ENCODE measurements at places on chromosomes 2 and 18.

DNA sequence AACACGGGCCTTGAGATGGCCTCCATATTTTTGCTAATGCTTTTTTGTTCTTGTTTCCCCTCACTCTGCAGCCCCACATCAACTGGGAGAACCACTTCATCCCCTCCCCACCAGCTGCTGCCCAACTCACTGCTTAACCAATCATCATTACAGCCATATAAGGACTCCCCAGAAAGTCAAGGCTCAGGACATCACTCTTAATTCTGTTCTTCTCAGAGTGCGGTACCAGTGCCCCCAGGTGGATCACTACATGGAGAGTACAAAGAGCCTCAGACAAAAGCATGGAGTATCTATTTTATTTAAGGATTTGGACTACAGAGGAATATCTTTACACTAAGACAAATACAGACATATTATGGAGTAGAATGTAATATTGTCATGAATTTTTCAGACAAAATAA is 340.6 kb downstream of the PAX3 start:
- DNase-seq: no peak

DNA sequence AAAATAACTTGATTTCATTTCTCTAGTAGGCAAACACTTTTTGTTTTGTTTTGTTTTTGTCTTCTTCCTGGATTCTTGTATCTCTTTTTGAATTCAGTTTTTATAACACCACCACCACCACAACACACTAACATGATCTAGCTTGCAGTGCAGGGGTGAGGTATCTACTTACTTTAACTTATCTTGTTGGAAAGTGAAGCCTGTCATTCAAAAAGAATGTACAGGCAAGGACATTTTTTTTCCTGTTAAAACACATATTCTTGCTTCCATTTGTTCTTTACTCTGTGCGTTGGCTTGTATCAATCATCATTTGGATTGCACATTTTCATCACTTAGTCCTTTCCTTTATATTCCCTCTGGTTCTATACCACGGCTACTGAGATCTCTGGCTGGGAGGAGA is 824.2 kb downstream of the PLCL1 start:
- no peak for DNase-seq

DNA sequence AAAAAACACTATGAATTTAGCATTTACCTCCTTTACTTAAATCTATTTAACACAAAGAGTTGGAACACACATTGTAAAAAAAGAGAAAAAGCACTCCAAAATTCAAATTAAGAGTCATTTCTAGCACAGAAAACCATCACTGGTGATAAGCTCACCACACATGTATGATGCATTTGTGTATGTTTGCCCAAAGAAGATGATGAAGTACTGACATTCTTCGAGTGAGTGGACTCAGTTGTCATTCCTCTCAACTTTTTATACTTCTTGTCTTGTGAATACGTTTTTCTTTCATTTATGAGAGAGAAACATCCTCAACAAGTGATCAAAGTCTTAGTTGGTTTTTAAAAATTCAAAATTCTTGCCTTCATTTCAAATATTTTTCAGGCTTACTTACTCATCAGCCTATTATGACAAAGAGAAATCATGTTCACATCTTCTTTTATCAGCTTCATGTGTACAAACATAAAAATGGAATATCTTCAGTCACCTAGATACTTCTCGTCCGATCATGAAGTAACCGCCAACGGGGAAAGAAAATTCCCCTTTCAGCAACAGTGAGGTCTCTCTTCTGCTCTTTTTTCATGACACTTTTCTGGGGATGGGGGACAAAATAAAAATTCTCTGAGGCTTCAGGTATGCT is 1.5 kb downstream of the DSEL start:
- no peak for DNase-seq

GRCh38 chr18:69495338-69495737 is 94.7 kb downstream of the DOK6 start:
- DNase-seq: no peak

GRCh38 chr2:231928481-231928880 is 2.3 kb upstream of the NPPC start:
- DNase-seq: no peak

DNA sequence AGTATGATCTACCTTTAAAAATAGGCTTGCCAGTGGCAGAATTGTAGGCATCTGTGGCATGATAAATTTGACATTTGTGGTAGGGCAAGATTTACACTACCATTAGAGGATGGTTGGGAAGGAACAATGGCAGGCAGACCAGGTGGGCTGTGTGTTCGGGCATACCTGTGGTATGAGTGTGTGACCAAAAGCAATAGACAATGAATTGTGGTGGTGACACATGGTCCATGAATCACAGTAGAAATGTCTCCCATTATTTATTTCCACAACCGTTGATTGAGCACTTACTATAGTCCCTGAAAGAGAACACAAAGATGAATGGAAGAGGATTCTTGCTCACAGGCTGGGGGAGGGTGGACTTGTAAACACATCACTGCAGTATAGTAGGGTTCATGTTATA is 29.9 kb upstream of the RUFY4 start:
- no peak for DNase-seq

GRCh38 chr2:150472511-150472899 is 15.0 kb downstream of the RND3 start:
- no peak for DNase-seq

DNA sequence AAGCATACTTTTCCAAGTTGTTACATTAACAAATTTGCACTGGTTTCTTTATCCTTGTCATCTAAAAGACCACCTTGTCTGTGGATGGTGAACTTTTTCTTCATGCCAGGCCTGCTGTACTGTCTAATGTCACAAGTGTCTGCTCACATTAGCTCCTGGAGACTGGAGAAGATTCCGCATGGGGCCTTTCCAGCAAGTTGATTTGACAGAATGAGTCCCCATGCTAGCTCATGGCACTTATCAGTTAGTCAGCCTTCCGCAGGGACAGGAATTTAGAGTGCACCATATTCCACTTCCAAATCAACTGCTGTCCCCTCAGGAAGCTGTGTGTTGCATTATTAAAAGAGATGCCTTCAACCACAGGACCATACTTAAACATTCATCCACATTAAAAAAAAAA is 41.4 kb upstream of the LRPPRC start:
- DNase-seq: no peak

DNA sequence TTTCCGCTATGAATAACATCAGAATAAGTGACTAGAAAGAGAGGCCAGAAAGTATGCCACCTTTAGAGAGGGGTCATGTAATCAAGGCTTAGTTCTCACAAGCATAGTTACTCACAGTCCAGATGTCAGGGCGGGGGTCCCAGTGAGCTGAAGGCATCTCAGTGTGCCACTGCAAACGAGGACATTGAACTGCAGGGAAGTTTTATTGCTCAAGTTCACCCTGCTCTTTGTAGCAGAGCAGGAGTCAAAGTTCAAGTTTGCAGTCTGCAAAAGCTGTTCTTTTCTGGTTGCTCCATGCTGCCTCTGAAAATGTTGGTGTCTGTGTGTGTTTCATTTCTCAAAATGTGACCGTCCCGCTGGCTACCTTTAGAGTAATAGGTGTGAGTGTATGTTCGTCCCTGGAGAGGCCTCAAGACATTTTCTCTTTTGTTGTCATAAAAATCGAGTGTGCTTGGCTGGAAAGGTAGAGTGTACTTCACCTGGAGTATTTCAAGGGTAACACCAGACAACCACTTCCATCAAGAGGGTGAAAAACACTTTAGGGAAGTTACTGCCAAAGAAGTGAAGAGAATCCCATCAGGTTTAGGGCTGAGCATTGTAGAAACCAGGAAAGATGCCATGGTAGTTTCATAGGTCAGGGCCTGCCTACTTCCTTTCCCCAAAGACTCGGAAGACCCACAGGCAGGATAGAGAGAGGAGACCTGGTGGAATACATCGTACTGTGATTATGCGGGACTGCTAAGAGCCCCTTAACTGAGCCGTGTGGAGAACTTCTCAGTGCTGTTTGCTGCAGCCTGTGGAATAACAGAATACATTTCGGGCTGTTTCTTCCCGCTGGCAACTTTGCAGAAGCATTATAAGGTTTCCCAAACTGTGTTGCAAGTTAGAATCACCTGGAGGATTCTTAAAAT is 89.9 kb downstream of the LYPD6 start:
- no peak for DNase-seq

Measured in COR-L47 (cell line).